ENCODE measurements at places on chromosomes 6 and 20.

DNA sequence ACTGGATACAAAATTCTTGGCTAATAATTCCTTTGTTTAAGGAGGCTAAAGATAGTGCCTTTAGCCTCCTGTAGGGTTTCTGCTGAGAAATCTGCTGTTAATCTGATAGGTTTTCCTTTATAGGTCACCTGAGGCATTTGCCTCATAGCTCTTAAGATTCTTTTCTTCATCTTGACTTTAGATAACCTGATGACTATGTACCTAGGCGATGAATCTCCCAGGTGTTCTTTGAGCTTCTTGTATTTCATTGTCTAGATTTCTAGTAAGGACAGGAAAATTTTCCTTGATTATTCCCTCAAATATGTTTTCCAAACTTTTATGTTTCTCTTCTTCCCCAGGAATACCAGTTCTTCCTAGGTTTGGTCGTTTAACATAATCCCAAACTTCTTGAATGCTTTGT lies 479.4 kb upstream of the MAN1A1 start:
- no peak for DNase-seq

DNA sequence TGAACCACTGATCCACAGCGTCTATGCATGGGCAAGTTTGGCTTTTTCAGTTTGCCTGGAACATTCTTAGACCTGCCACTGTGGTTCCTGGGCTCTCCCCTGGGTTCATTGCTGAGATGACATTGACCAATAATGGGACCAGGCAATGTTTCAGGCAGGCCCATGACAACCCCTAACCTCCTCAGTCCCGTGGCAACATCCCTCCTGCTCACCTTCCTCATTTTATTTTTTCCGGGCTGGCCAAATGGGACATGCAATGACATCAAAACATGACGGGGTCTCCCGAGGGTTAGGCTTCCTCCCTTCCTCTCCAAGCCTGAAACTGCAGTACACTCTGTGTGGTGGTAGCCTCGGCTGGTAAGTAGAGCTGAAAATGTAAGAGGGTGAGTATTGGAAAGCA lies 234.0 kb upstream of the RREB1 start:
- DNase-seq, result no peak

GRCh38 chr6:169420912-169421543 lies 167.4 kb upstream of the THBS2 start:
- DNase-seq, result peak; percentile 50

DNA sequence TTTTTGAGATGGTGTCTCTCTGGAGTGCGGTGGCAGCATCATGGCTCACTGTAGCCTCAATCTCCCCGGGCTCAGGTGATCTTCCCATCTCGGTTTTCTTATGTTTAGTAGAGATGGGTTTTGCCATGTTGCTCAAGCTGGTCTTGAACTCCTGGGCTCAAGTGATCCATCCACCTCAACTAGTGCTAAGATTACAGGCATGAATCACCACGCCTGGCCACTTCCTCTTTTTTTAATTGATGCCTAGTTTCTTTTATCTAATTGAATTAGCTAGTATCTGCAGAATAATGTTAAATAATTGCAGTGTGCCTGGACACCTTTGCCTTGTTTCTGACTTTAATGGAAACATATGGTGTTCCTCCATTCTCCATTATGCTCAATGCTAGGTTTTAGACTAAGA lies 38.4 kb upstream of the SLC22A16 start:
- no peak for DNase-seq

- no peak for DNase-seq
Observed at GRCh38 chr6:69408886-69409285, 387.9 kb downstream of the LMBRD1 start.

GRCh38 chr20:32751293-32751692 lies 8.0 kb upstream of the COMMD7 start:
- no peak for DNase-seq
